ENCODE measurements at places on chromosomes 3 and 15.
A peak's percentile ranks its signal among the peaks of the same experiment; 100 is the strongest.

DNA sequence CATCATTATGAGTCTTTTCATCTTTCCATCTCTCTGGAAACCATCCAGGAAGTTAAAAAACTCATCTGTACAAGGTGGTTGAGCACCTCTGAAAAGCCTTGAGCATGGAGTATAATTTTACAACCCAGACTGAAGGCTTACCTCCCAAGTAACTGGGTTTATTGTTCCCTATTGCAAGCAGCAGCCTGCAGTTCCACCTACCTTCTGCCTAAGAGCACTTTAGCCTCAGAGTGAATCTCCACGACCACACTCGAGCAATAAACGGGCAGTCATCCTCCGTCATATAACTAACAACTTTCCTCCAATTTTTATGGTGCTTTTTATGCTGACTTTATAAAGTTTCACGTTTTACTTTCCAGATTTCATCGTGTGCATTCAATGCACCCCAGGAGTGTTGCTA, 32.8 kb downstream of the OSBPL10 start:
- DNase-seq, result no peak

DNA sequence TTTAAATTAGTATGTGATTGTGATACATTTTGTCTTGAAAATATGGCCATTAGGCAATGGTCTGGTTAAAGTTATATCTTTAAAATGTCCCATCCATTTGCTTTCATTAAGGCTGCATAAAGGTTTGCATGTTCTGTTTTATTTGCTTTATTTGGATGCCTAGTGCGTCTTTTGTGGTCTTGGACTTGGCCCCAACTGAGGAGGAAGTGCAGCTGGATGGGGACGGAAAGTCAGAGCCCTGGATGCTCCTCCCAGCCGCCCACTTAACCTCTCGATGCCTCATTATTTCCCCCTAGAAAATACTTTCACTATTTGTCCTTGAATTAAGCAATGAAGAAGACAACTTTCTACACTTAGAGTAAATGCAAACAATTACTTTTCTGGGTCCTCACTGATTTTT, 898.2 kb downstream of the MCTP2 start:
- peak; percentile 52 for DNase-seq

- no peak for DNase-seq
Measured at GRCh38 chr15:67290319-67290718, 35.7 kb downstream of the IQCH start.

- DNase-seq, result no peak
Measured at GRCh38 chr15:67579164-67579563, 36.7 kb downstream of the MAP2K5 start.

- no peak for DNase-seq
Measured at GRCh38 chr3:158658889-158659288, 13.6 kb downstream of the LXN start.

- no peak for DNase-seq
Measured at GRCh38 chr3:186598108-186598784, 14.6 kb upstream of the AHSG start.
